ENCODE measurements at places on chromosomes 5 and 9. TPM values are rescaled to one million over a fixed set of nuclear protein-coding genes. Genes with fewer than 3 reads are reported as not detected.

The RMRP gene
- 2,910 TPM for total RNA-seq

The SERF1A gene
- 0.37 TPM for total RNA-seq

The PCDHGA6 gene
- total RNA-seq: 0.56 TPM

The GARIN3 gene
- total RNA-seq: not detected

The IL4 gene
- total RNA-seq: not detected

The MZB1 gene
- total RNA-seq: 0.80 TPM

The RALGPS1 gene
- total RNA-seq: 2.0 TPM

GRCh38 chr5:95872346-95873268, 50.1 kb upstream of the GLRX start:
- no peak overlapping the region for H3K4me3 ChIP-seq
- H3K36me3 ChIP-seq: no peaks in the 10 kb centered on the region
- H3K27ac ChIP-seq: peak overlapping the region; percentile 47
- peaks cover 33% of the 10 kb centered on the region for H3K4me1 ChIP-seq

GRCh38 chr9:70574151-70574837, 159.8 kb upstream of the KLF9 start:
- no peak overlapping the region for H3K4me3 ChIP-seq
- H3K4me1 ChIP-seq: no peaks in the 10 kb centered on the region
- H3K27me3 ChIP-seq: no peaks in the 10 kb centered on the region
- H3K27ac ChIP-seq: no peak overlapping the region

DNA sequence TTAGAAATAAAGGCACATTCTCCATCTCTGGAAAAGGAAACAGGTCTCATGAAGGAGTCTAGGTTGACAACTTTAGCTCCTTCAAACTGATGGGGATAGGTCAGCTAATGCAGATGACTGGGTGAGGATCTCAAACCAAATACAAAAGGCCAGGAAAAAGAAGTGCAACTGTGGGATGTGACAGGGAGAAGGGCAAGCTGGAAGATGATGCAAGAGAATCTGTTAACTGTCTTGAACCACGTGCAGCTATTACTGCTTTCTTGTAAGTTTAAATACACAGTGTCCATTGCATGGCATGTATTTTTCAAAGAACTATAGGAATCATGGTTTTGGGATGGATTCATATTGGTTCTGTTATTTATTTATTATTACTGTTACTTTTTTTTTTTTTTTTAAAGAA, 331.8 kb downstream of the NDUFS4 start:
- H3K4me3 ChIP-seq: no peak overlapping the region
- no peak overlapping the region for H3K27ac ChIP-seq
- no peaks in the 10 kb centered on the region for H3K36me3 ChIP-seq
- no peaks in the 10 kb centered on the region for H3K27me3 ChIP-seq
- no peaks in the 10 kb centered on the region for H3K4me1 ChIP-seq

DNA sequence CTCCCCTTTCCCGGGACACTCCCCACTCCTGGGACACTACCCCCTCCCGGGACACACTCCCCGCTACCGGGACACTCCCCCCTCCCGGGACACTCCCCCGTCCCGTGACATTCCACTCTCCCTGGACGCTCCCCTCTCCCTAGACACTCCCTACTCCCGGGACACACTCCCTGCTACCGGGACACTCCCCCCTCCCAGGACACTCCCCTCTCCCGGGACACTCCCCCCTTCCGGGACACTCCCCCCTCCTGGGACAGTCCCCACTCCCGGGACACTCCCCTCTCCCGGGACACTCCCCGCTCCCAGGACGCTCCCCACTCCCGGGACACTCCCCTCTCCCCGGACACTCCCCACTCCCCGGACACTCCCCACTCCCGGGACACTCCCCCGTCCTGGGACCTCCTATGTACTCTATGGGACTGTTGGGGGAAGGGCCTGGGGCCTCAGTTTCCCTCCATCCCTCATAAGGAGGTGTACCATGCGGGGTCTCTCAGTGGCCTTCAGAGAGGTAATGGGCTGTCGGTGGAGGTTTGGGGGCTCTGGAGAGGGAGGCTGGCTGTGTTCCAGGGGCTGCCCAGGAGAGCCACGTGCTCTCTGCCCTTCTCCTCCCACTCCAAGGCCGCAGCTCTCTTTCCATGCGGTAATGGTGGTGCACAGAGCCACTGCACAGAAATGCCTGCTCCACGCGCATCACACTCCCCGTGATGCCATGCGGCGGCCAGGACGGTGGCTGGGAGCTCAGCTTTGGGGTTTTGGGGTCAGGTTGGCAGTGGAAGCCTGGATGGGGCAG, 96.2 kb downstream of the RXRA start:
- H3K4me1 ChIP-seq: peaks cover 31% of the 10 kb centered on the region
- DNase-seq: peak; percentile 68
- no peak overlapping the region for H3K4me3 ChIP-seq

GRCh38 chr9:2012347-2012746, 2.8 kb upstream of the SMARCA2 start:
- no peaks in the 10 kb centered on the region for H3K27me3 ChIP-seq
- H3K36me3 ChIP-seq: no peaks in the 10 kb centered on the region
- no peak overlapping the region for H3K4me3 ChIP-seq
- no peak for DNase-seq

DNA sequence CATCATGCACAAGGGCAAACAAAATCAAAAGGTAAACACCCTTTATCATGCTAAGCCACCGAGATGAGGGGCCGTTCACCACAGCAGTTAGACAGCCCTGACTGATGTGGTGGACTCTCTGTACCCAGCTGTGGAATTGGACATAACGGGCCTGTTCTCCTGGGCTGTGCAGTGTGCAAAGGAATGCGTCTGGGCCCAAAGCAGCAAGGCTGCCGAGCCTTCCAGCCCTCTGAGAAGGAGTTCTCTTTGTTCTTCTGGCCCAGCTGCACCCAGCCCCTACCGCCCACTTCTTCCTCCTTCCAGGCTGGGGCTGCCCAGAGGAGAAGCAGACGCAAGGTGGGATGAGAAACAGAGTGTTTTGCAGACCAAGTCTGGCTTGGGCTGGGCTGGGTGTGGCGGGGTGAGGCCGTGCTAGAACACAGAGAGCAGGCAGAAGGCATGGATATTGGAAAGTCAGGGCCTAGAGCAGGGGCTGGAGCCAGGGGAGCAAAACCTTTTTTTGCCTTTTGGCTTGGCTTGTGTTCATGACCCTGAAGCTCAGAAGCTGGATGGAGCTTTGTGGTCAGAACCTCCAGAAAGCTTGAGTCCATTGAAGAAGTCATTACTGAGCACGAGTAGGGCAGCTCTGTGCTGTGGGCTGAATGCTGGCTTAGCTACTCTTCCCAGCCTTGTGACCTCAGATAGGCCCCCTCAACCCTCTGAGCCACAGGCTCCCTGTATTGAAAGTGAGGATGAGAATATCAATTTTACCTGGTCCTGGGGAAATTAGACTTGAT, 49.8 kb upstream of the SH3PXD2B start:
- no peaks in the 10 kb centered on the region for H3K27me3 ChIP-seq
- no peak overlapping the region for H3K27ac ChIP-seq
- DNase-seq: peak; percentile 19
- no peak overlapping the region for H3K4me3 ChIP-seq
- no peaks in the 10 kb centered on the region for H3K36me3 ChIP-seq
- no peaks in the 10 kb centered on the region for H3K4me1 ChIP-seq

GRCh38 chr5:150502106-150502505, 5.8 kb upstream of the NDST1 start:
- no peak overlapping the region for H3K4me3 ChIP-seq
- no peak for DNase-seq

DNA sequence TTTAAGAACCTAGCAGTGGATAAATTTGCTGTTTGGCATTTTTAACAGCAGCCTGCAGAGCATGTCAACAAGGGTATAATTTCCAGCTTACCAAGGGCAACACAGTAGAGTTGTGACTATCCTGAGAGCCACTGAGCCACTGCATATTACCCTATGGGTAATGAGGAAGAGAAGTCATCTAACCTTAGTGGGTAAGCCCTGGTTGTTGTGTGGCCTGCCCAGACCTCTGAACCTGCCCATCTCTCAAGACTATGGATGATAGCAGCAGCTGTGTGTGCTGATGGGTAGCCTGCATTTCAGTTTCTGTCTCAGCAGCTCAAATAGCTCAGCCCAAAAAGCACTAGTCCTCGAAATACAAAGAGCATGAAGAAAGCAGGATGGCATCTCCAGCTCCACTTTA, 56.1 kb upstream of the PIP5K1B start:
- no peaks in the 10 kb centered on the region for H3K36me3 ChIP-seq
- H3K4me1 ChIP-seq: no peaks in the 10 kb centered on the region
- H3K4me3 ChIP-seq: no peak overlapping the region
- H3K27me3 ChIP-seq: no peaks in the 10 kb centered on the region

DNA sequence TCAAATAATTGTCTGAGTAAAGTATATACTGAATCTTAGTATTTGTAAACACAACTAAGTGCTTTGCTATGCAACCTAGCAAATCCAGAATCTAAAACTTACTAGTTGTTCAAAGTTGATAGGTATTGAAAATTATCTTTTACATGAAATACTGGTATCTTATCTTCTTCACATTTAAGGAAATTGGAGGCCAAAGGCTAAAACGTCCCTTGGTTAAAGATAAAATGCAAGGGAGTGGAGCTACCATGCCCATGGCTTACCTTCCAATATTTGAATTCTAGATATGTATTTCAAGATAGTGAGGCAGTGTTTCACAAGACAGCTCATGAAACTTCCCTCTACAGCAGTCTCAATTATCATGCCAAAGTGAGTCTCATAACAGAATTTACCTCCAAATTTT, 373.5 kb downstream of the KIAA0825 start:
- H3K36me3 ChIP-seq: no peaks in the 10 kb centered on the region
- H3K27me3 ChIP-seq: no peaks in the 10 kb centered on the region
- no peak overlapping the region for H3K4me3 ChIP-seq
- H3K27ac ChIP-seq: no peak overlapping the region
- no peaks in the 10 kb centered on the region for H3K4me1 ChIP-seq

DNA sequence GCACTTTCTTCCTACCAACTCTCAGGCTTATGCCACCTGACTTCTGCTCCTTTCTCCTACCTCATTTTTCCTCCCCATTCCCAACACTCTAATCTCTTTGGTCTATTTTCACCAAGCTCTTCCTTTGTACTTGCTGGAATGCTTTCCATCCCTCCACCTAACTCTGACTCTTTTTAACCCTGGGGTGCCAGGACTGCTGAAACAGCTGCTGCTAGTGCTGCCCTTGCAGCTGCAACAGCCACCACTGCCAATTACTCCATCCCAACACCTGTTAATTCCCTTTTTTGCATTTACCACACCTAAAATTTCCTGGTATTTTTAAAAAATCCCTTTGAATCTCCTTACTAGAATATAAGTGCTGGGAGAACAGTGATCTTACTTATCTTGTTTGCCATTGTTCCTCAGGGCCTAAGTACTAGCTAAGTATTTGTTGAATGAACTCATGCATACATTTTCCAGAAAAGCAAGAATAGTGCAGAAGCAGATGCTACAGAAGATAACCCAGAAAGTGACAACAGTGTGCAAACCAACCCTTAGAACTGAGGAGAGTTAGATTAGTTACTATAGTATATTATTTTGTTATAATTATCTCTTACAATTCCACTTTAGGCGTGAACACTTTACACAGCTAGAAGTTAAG, 11.5 kb downstream of the NADK2 start:
- H3K4me1 ChIP-seq: no peaks in the 10 kb centered on the region
- no peak for DNase-seq
- no peak overlapping the region for H3K27ac ChIP-seq
- H3K27me3 ChIP-seq: no peaks in the 10 kb centered on the region
- no peak overlapping the region for H3K4me3 ChIP-seq
- no peaks in the 10 kb centered on the region for H3K36me3 ChIP-seq

DNA sequence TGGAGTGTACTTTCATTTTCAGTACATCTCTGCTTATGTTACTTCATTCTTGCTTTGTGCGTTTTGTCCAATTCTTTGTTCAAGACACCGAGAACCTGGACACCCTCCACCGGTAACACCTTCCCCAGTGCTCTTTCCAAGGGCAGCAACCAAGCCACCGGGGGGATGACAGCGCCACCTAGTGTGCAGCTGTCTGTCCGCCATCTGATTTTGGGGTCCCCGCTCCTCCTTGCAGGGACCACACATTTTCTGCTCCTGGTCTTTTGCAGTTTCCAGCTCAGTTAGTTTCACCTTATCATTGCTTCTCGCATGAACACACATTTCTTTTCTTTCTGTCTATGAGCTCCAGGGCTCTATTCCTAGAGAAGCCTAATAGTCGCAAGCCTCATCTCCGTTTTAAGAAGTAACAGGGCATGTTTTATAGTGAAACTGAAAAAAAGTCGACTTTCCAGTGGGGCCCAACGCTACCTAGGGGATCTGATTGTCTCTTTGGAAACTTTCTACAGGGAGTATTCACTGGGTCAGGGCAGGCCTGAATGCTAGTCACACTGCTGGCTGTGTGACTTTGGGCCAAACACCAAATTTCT, 152.1 kb downstream of the FSTL4 start:
- H3K27ac ChIP-seq: no peak overlapping the region
- DNase-seq: no peak
- peaks cover 23% of the 10 kb centered on the region for H3K4me1 ChIP-seq
- no peaks in the 10 kb centered on the region for H3K36me3 ChIP-seq
- H3K4me3 ChIP-seq: no peak overlapping the region

DNA sequence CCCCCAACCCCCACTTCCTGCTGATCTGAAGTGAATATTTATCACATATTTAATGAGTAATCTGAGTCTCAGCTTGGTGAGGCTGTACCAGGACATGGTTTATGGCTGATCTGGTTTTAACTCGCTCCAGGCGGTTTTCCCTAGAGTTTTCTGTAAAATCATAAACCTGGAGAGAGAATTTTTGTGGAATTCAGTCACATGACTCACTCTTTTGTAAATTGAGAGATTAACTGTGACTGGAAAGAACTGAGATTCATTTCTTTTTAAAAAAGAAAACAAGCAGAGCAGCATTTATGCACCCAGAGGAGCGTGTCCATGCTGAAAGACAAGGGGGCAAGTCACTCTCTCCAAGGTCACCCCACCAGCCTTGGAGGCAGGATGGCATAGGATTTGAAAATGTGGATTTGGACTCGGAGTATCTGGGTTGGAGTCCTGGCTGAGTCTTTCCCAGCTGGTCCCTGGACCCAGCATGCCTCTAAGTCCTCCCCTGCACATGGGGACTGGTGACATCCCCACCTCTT, 81.8 kb downstream of the ZNF618 start:
- H3K36me3 ChIP-seq: no peaks in the 10 kb centered on the region
- no peak overlapping the region for H3K4me3 ChIP-seq
- DNase-seq: no peak
- H3K27ac ChIP-seq: peak overlapping the region; percentile 13
- peaks cover 15% of the 10 kb centered on the region for H3K4me1 ChIP-seq

DNA sequence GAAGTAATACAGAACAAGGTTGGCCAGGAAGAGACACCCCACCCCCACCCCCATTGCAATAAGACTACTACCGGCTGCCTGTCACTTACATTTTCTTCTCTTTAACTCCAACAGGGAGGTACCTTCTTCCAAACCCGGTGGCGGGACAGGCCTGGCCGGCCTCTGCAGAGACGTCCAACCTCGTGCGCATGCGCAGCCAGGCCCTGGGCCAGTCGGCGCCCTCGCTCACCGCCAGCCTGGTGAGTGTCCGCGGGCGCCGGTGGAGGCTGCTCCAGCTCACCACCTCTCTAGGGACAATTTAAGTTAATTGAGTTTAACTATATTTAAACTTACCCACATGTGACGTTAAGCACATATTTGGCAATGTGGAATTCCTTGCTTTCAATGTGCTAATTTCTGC, 192.4 kb downstream of the MAST4 start:
- H3K4me1 ChIP-seq: no peaks in the 10 kb centered on the region
- H3K4me3 ChIP-seq: no peak overlapping the region
- H3K27me3 ChIP-seq: no peaks in the 10 kb centered on the region

- H3K4me3 ChIP-seq: no peak overlapping the region
- no peak for DNase-seq
- no peaks in the 10 kb centered on the region for H3K36me3 ChIP-seq
- no peak overlapping the region for H3K27ac ChIP-seq
- no peaks in the 10 kb centered on the region for H3K27me3 ChIP-seq
These were observed 7.9 kb upstream of the CER1 start for GRCh38 chr9:14730461-14730898.

GRCh38 chr5:61198606-61199005, 36.3 kb upstream of the SMIM15 start:
- H3K27me3 ChIP-seq: no peaks in the 10 kb centered on the region
- no peaks in the 10 kb centered on the region for H3K36me3 ChIP-seq
